Stimulated activated CD4-positive, alpha-beta T cell treated with anti-CD3 and anti-CD28 coated beads, Interleukin-1b, Interleukin-23, amount 100 ng/mL, for 24 hours (primary cell): ENCODE measurements at places on chromosomes 7 and 10.

DNA sequence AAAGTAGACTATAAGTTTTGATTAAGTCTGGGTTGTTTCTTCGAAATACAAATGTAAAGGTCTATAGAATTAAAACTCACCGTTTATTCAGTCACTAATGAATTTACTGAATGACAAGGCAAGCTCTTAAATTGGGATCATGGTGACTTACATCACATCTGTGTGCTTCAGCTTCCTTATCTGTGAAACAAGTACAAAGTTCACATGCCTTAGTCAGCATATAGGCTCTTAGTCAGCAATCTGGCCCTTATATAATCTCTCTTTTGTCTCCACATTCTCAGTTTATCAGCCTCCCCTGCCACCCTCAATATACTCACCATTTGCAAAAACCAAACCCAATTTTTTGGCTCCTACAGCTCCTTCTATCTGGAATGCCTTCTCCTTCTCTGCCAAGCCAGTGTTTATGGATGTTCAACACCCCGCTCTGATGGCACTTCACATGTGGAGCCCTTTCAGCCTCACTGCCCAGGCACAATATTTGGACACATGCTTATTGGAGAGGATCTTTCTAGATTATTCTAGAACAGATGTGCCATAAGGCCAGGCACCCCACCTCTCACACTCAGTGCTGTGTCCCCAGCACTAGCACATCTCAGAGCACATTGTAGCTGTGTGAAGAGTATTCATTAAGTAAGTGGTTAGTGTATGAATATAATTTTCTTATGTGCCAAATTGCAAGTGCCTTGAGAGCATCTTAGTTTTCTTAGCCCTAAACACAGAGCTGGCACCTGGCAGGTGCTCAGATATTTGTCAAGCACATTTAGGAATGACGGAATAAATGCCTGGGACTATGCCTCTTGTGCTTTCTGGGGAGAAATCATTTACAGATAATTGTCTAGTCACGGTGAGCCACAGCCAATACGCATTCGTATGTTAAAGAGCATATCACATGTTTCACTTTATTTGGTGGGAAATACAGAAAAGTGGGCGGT, 9.8 kb upstream of the LAMB1 start:
- no peak for DNase-seq

- DNase-seq, result no peak
Observed at GRCh38 chr10:106780632-106781031, 383.9 kb downstream of the SORCS1 start.

DNA sequence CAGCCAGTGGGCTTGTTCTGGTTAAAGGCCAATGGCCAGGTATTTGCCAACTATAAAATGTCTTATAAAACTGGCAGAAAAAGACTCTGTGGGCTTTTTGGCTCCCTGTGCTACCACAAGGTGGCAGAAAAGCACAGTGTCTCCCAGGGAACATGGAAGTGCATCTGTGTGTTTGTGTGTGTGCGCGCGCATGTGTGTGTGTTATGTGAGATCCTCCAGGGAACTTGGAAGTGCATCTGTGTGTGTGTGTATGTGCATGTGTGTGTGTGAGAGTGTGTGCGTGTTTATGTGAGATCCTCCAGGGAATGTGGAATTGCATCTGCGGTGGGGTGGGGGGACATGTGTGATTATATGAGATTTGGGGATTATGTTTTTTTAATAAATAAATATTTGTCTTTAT, 30.2 kb upstream of the ABI1 start:
- DNase-seq, result no peak

DNA sequence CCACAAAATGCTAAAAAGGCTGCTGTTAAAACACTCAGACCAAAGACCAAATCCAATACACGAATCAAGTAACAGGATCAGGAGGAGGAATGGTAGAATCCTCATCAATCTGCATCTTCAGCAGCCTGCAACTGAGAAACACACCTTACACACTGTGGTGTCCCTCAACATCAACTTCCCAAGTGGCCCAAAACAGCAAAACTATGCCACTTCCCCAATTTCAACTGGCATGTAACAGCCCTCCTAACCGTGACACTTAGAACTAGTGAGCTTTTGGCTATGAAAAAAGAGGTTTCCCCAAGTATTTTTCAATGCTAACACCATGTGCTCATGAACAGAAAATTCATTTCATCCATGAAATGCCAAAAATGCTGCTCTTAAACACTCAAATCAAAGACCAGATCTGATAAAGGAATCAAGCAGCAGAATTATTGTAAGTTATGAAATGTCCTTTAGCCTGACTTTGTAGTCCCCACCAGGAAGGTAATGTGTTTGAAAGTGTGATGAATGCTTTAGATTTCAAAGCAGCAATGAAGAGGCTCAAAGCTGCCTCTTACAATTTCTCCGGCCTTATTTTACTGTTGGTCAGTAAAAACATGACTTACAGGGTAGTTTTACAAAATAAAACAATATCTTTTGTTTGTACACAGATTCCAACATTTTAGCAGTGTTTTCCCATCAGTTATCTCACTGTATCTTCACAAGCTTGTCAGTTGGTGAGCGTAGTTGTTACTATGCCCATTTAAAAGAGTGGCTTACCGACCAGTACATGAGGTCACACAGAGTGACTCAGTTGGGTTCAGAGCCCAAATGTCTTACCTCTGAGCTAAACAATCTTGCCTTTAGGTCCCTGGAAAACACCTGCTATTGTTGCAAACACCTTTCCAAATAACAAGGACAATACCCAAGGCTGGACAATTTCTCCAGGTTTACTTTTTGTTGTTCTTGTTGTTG, 65.7 kb upstream of the ASAH2 start:
- no peak for DNase-seq

DNA sequence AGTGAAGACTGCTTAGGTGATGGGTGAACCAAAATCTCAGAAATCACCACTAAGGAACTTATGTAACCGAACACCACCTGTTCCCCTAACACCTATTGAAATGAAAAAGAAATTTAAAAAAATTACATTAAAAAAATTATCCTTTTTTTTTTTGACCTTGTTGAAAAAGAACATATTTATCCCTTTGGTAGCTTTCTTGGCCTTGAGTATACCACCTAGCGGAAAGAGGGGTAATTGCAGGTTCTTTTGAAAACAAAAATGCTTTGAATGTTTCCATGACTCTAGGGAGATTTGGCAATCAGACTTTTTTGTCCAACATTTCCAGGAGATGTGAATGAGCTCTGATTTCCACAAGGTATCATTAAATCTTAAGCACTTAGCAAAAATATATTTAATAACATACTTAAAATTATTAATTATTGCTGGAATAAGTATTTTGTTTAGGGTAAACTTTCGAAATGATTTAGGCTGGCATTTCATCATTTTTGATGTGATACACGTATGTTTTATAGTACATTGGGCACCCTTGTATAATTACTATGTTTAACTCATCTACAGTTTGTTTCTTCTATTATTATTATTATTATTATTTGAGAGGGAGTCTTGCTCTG, 47.0 kb upstream of the ELMO1 start:
- no peak for DNase-seq

DNA sequence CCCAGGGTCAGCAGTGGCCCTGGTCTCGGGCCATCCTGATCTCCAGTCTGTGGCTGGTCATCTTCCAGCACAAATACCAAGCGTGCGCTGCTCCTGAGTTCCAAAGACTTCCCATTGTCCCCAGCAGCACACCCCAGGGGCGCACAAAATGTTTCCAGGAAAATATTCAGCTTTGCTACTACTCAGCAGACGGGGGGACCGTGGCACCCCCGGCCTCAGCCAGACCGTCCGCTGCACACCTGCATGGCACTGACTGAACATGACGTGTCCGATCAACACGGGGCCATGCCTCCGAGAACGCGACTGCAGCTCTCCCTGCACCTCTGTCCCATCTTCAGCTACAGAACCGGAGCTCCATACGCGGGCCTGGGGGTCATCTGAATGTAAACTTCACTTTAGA, 9.6 kb upstream of the INSIG1 start:
- no peak for DNase-seq

DNA sequence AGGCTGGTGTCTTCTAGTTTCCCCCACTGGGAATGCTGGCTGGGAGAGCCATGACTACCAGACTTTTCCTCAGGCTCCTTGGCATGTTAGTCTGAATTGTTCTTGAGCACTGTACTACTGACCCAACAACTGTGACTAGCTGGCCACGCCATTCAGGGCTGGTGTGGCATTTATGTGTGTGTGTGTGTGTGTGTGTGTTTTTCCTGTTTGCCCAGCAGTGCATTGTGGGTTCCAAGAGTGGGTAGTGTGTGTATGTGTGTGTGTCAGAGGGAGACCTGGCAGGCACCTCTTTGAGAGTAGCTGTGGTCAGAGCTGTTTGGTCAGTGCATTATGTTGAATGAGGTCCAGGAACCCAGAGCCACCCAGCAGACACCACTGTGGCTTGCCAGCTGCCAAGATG, 9.2 kb downstream of the PCBD1 start:
- no peak for DNase-seq

GRCh38 chr7:120320218-120320961, 47.4 kb downstream of the KCND2 start:
- DNase-seq, result no peak

DNA sequence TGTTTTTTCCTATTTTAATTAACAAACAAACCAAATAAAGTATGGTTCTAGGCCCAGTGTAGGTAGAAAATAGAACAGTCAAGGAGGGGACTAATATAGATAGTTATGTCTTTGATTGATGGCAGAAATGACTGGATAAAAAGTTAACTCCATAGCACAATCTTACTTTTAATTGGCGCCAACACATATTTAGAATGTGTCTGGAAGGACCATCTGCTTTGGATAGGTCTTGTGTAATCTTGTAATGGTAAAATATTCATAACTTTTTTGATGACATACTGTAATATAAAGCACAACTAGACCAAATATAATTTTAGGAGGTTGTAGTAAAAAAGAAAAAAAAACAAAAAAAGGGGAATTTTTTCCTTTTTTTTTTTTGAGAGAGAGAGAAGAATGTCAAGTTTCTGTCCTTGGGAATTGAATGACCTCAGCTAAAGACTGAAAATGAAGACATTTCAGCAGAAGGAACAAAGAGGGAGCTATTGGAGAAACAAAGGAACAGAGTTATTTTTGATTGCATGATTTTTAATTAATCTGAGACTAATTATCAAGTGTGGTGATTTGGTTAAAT, 193.7 kb downstream of the CDK14 start:
- DNase-seq, result no peak

GRCh38 chr7:140283472-140283871, 106.7 kb upstream of the KDM7A start:
- DNase-seq, result no peak

DNA sequence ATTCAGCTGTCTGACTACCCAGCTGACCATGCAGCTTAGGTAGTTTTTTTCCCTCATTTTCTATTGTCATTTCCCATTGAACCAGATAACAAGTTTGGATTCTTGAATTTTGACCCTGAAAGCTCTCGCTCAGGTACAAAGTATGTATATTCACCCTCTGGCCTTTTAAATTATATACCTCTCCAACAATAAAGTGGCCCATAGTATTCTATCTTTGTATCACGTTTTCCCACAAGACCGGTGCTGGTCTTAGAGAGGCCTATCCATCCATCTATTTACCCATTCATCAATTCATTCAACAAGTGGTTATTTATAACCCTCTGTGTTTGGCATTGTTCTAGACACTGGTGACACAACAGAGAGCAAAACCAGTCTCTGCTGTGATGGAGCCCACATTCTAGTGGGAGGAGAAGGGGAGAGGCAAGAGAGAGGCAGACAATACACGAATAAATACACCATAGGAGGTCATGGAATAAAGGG, 35.2 kb upstream of the NPSR1 start:
- no peak for DNase-seq

DNA sequence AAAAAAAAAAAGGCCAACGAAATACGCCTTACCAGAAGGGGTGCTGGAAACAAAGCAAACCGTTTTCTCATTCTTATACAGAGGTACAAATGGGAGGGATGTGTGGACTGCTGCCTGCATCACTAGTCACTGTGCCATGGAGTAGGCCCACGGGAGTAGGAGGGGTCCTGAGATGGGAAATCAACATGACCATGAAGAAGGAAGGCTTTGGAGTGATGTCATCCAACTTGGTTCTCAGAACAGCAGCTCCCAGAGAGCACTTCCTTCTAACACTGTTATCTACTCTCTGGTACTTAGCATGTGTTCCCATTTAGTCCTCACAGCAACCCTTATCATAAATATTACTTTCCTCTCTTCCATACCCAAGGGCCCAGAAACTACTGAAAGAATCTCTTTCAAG, 60.0 kb upstream of the LRGUK start:
- no peak for DNase-seq

GRCh38 chr10:6012121-6012905, 35.0 kb upstream of the IL15RA start:
- no peak for DNase-seq

- DNase-seq, result no peak
Observed at GRCh38 chr7:34759477-34760125, 101.6 kb downstream of the NPSR1 start.

DNA sequence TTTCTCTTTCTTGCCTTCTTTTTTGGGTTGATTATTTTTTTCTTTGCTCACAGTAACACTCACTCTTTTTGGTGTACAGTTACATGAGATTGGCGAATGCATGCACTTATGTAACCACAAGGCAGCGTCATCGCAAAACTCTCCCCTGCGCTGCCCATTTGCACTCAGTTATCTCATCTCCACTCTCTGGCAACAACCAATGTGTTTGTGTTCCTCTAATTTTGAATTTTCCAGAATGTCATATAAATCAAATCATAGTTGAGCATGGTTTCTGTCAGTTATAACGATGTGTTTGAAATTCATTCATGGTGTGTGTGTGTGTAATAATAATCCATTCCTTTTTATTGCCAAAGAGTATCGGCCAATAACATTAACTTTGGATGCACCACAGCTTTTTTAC, 23.0 kb upstream of the IGFBP3 start:
- no peak for DNase-seq

- DNase-seq, result no peak
Observed at GRCh38 chr10:133384071-133384470, 5.0 kb downstream of the PAOX start.

- no peak for DNase-seq
Observed at GRCh38 chr10:25294032-25294926, 119.5 kb downstream of the GPR158 start.

- DNase-seq, result no peak
Observed at GRCh38 chr7:28759475-28759971, 198.6 kb downstream of the TRIL start.

DNA sequence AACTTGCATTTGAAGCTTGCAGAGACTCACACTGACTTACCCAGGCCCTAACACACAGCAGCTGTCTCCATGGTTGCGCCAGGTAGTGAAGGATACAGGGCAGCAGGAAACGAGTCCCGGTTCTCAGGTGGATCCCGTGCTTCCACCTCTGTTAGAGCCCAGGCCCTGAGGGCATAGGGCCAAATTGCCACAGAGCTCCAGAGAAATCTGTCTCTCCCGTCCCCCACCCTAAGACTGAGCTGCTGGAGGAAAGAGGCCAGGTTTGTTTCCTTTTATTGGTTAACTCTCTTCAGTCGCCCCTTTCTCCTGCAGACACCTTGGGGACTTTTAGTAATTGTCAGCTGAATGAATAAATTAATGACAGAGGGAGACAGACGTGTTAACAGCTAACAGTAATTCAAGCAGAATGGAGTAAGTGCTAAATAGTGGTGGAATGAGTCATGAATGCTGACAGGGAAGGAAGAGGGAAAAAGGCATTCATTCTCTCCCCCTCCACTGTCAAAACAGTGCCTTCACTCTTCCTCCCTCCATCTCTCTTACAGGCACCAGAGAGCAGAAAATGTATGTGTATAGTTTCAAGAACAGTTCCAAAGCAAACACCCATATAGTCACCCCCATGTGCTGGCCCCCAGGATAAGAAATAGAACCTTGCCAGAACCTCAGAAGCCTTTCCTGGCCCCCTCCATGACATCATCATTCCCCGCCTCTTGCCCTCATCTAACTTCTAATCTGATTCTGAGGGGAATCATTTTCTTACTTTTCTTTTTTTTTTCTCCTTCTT, 16.8 kb upstream of the DLG5 start:
- no peak for DNase-seq

- DNase-seq, result no peak
Observed at GRCh38 chr10:24552346-24553016, 171.2 kb downstream of the ARHGAP21 start.
